ENCODE measurements at places on chromosomes 1 and 21.

- no peak for DNase-seq
Observed at GRCh38 chr1:226006686-226007085, 7.5 kb upstream of the SDE2 start.

GRCh38 chr1:223820971-223821370 is 24.8 kb downstream of the TP53BP2 start:
- no peak for DNase-seq

- DNase-seq, result no peak
Observed at GRCh38 chr1:227038401-227038800, 98.3 kb downstream of the COQ8A start.

- DNase-seq, result no peak
Observed at GRCh38 chr1:190022709-190023108, 455.0 kb downstream of the BRINP3 start.

DNA sequence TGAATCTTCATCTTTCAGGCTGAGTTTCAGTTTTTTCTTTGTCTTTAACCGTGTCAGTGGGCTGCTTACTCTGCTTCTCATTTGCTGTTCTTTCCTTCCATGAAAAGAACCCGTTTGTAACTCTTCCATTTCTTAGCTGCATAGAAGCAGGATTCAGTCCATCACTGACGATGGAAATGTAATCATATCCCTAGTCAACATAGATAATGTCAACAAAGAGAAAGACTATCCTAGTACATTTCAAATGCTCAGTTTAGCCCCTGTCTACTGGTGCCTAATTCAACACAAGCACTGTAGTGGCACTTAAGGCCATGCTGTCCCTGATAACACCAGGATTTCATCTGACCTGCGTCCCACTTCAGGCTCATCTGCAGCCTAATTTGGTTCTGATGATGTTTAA is 376 bp downstream of the GBP1 start:
- no peak for DNase-seq

DNA sequence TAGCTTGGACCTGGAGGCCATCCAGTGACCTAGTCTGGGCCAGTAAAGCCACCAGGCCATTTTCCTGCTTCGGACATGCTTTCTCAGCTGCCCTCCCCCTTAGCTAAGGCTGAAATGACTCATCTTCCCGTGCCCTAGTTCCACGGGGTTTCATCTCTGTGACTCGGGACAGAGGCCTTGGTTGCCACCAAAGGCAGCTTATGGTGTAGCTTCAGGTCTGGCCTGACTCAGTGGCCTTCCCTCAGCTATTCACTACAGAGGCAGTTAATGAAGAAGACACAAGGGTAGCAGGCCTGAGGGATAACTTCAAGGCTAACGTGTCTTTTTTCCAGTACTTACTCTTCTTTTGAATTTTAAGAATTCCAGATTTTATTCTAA is 82.4 kb downstream of the PBX1 start:
- DNase-seq, result no peak

DNA sequence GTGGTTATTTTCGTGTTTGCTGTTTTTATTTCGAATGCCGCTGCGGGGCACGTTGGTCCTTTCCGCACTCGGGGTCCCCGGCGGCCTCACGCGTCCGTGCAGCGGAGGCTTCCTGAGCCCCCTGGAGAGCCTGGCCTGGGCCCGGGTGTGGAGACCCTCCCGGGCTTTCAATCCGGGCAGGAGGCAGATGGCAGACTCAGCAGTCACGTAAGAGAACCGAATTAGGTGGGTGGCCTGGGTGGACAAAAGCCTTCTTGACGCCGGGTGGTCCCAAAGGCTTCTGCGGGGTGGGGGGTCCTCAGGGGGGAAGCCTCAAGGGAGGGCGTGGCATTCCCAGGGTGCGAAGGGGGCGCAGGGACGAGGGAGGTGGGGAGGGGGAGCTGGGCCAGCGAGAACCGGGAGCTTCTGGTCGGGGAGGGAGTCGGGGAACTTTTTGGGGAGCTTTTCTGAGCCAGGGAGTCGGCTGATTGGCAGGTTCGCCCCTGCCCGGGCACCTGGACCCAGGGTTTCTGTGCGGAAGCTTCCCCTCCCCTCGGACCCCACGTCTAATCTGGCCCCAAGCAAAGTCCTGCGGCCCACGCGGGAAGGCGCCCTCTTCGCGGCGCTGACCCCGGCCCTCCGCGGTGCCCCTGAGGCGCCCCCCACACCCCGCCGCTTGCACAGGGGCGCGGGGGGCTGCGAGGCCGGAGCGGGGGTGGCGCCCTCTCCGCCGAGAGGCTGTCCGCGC is 1.3 kb upstream of the HES4 start:
- DNase-seq, result no peak
